Stimulated activated CD4-positive, alpha-beta T cell treated with anti-CD3 and anti-CD28 coated beads, Interleukin-15, amount 100 ng/mL, for 48 hours (primary cell): ENCODE measurements at places on chromosomes 13 and 19.

DNA sequence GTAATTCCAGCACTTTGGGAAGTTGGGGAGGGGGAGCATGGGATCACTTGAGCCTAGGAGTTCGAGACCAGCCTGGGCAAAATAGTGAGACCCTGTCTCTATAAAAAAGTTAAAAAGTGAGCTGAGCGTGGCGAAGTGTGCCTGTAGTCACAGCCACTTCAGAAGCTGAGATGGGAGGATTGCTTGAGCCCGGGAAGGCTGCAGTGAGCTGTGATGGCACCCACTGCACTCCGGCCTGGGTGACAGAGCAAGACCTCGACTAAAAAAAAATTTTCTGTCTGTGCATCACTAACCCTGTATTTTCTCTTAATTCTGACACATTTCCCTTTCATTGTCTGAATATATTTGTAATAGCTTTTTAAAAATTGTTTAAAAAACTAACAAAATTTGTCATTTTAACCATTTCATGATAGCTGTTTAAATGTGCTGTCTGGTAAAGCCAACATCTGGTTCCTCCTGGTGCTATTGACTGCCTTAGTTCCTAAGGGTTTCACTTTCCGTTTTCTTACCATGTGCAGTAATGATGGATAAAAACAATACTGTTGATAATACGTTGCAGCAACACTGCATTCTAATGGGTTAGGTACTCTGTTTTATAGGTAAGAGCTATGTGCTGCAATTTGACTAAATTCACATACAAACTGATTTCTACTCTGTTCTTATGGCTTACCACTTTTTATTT lies 29.7 kb downstream of the LATS2 start:
- DNase-seq: no peak

DNA sequence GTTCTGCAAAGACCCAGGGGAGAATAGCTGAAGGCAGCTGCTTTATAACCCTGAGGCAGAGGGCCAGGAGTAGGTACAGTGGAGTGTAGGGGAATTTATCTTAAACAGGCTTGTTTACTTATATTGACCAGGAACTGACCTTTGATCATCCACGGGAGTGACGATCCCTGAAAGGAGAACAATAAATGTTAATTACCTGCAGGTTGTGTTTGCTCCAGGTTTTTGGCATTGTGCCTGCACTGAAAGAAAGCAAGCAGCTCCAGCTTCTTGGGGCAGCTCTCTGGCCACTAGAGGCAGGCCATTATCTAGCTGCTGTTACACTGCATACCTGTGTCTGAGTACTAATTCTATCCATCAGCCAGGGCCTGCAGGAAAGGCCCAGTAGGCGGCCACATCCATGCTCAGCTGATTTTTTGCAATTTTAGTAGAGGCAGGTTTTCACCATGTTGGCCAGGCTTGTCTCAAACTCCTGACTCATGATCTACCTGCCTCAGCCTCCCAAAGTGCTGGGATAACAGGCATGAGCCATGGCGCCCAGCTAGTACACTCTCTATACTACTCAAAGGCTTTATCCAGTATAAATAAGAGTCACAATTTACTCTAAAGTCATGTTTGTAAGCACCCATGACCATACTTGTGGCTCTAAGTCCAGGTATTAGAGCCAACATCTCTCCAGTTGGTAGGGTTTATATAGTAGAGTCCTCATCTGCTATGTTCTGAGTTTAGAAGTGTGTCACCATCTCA lies 8.5 kb upstream of the ZNF91 start:
- DNase-seq: no peak

- DNase-seq: no peak
Measured at GRCh38 chr13:21625366-21625765, 21.4 kb upstream of the MICU2 start.

DNA sequence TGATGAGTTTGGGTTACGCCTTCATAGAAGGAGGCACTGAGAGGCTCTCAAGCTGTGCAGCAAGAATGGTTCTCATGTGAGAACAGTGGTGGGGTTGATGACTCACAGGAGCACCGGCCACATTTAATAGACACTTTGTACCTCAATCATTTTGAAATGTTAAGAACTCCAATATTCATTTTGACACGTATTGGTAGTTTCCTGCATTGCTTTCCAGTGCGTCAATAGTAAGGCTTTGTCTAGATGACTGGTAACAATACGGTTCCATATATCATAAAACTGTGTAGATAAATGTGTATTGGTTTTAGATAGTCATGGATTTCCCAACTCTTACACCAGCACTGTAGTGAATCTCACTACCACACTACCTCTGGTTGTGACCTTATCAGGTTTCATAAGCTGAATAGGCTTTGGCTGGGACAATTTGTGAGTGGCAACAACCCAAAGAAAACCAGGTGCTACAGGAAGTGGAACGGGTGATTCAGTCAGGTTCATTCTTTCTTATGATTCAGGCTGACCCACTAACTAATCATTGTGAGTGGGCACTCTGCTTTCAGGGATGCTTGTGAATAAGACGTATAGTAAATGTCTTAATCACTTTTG lies 362.6 kb downstream of the KLF5 start:
- DNase-seq: peak; percentile 22

- DNase-seq: no peak
Measured at GRCh38 chr13:66414066-66414800, 815.9 kb downstream of the PCDH9 start.

DNA sequence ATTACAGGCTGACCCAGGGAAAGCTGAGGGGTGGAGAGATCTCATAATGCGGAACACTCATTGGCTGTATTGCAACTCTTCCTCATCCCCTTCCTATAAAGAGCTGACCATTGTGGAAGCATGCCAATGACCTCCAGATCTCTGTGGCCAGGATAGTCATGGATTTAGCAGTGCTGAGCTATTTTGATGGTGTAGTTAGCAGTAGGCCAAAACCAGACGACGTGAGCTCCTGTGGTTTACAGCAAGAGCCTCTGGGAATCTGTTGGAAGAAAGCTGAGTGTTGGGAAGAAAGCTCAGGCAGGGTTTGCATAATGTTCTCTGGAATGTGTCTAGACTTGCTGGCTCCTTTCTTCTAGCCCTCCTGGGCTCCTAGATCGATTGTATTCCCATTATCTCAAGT lies 187.5 kb upstream of the GPC6 start:
- DNase-seq: no peak

DNA sequence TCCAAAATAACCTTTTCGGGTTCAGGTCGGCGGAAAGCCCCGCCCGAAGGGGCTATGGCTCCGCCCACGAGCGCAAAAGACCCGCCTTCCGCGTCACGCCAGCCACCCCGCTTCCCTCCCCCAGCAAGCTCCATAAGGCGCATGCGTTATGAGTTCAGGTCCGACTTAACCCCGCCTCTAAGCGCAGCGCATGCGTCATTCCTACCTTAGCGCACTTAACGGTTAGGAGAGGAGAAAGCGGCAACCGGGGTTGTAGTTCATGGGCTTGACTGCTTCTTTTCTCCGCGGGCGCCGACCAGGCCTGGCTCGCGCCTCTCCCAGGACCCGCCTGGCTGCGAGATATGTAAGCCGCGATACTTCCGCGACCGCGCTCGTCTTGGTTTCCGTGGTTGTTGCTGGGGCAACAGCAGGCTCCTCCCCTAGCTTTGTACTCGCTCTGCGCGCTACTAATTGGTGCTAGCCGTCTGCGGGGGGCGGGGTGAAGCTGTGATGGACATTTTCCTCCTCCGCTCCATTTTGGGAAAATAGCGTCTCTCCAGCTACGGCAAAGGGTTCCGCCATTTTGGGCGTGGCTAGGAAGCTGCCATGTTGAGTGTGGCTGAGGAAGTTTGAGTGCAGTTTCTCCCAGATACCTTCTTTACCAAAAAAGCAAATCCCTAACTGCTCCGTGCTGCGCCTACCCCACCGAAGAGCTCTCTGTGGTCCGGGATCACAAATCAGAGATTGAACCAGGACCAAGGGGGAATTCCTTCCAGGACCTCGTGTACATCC lies at the start of gene B9D2:
Gene B9D2, minus strand, starts transcription at position 397 of the 771 bp plus-strand sequence. CDS start 630 bp downstream, outside the sequence.
- DNase-seq: peak; percentile 97

GRCh38 chr19:1574354-1575136 lies 6.4 kb upstream of the MEX3D start:
- no peak for DNase-seq

GRCh38 chr19:39052846-39053245 lies 20.5 kb upstream of the FBXO27 start:
- no peak for DNase-seq

GRCh38 chr19:33413868-33414666 lies 40.6 kb downstream of the CEBPG start:
- no peak for DNase-seq

DNA sequence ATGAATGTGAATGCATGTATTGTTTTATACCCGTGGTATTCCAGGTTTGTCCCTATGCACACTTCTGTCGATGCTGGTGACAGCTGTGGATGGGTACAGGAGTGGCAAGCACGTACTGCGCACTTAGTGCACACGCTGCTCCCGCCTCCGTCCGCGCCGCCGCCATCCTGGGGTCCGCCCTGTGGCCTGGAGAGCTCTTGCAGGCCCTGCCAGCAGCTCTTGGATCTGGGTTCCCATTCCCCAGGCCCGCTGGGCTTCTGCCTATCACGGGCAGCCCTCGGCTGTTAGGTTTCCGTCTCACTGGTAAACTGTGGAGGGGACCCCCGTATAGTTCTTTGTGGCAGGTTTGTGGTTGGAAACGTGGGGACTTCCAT lies 4.0 kb downstream of the GNA11 start:
- no peak for DNase-seq

- no peak for DNase-seq
Measured at GRCh38 chr13:35808846-35809245, 322.3 kb downstream of the DCLK1 start.

GRCh38 chr19:39203372-39204341 lies at the start of gene SYCN:
Gene SYCN (minus strand): TSS chr19:39204263. CDS start chr19:39204254, 9 bp downstream.
- no peak for DNase-seq

- no peak for DNase-seq
Measured at GRCh38 chr13:37448153-37448552, 150.4 kb downstream of the POSTN start.

GRCh38 chr19:51272183-51272810 lies 21.4 kb downstream of the SIGLECL1 start:
- DNase-seq: no peak

GRCh38 chr13:27952876-27953675 lies 16.0 kb downstream of the CDX2 start:
- no peak for DNase-seq

- no peak for DNase-seq
Measured at GRCh38 chr19:31511098-31511497, 161.9 kb upstream of the TSHZ3 start.

- DNase-seq: no peak
Measured at GRCh38 chr13:88074794-88075510, 403.8 kb downstream of the SLITRK5 start.

DNA sequence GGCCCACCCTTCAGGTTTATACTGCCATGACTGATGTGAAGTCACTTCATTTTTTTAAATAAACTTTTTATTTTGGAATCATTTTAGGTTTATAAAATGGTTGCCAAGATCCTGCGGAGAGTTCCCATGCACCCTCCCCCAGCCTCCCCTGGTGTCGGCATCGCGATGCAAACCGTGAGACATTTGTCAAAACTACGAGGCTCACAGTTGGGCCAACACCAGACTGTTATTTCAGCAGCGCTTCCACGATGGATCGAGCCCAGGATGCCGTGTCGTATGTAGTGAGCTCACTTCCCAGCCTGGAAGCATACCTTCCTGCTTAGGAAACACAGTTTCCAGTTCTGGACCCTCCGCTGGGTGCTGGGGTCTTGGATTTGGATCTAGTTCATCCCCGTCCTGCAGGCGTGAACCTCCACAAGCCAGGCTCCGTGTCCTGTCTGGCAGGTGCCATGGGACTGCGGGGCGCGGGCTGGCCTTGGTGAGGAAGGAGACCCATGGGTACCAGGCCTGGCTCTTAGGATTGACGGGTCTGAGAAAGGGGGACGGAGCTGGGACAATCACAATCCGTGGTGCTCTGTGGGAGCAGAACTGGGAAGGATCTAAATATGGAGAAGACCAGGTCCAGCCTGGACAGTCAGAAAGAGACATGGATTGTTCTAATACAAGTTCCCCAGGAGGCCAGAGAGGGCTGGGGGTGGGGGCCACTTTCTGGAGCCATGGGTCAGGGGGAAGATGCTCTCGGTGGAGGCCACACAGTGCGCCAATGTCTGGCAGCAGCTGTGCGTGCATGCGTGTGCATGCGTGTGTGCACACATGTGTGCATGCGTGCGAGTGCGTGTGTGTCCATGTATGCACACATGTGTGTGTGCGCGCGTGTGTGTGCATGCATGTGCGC lies 2.4 kb upstream of the SBK2 start:
- no peak for DNase-seq

DNA sequence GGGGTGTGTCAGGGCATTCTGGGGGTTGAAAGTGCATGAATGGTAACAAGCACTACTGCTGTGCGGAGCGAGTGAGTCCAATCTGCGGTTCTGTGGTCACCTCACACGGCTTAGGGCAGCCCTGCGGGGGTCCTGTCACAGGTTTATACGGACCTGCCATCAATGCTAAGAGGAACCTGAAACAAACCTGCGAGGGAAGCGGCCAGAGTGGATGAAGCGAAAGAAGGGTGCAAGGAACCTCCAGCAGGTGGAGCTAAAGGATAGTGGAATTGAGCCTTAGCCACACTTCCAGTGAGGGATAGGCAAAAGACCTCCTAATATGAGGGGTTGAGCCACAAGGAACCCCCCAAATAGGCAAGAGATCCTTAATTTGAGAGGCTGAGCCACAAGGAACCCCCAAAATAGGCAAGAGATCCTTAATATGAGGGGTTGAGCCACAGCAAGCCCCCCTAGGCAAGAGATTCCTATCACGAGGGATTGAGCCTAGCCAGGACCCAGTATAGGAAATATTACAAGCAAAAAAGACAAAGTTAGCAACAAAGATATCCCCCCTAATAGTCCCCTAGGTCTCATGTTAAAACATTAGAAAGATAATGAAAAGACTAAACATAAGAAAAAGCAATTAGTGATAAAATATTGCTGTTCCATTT lies 6.3 kb upstream of the ZNF69 start:
- DNase-seq: peak; percentile 28

GRCh38 chr13:105721016-105721415 lies 814.4 kb downstream of the EFNB2 start:
- DNase-seq: no peak

DNA sequence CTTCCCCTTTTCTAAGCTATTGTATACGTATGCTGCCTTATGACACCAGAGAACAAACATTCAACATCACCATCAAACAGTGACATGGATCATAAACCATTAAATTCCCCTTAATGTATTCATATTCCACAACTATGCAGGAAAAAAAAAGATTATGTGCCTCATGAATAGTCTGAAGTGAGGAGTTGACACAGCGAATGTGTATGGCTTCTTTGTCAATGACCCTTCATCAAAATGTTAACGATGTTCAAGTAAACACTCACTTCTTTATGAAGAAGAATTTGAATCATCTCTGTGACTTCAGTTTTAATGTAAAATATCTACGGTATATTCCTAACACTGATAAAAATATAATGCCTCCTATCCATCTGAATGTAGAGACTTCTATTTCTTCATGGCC lies 44.6 kb downstream of the SMAD9 start:
- no peak for DNase-seq

GRCh38 chr13:51453959-51454703 lies 1.3 kb upstream of the INTS6 start:
- peak; percentile 9 for DNase-seq

- DNase-seq: no peak
Measured at GRCh38 chr13:113628291-113629270, 29.4 kb downstream of the ATP4B start.

- no peak for DNase-seq
Measured at GRCh38 chr13:39688699-39689405, 33.4 kb downstream of the COG6 start.

- no peak for DNase-seq
Measured at GRCh38 chr19:17063428-17063827, 11.8 kb downstream of the HAUS8 start.

GRCh38 chr13:41928323-41928722 lies 32.6 kb downstream of the VWA8 start:
- no peak for DNase-seq

- no peak for DNase-seq
Measured at GRCh38 chr19:18735752-18736151, 52.3 kb downstream of the CRTC1 start.

GRCh38 chr19:49744946-49745381 lies 18.1 kb downstream of the TSKS start:
- no peak for DNase-seq
